ENCODE measurements at places on chromosomes 16 and 17. TPM values are rescaled to one million over a fixed set of nuclear protein-coding genes. Genes with fewer than 3 reads are reported as not detected.

GRCh38 chr17:34852614-34853013, 108.6 kb downstream of the CCT6B start:
- no peak for DNase-seq

DNA sequence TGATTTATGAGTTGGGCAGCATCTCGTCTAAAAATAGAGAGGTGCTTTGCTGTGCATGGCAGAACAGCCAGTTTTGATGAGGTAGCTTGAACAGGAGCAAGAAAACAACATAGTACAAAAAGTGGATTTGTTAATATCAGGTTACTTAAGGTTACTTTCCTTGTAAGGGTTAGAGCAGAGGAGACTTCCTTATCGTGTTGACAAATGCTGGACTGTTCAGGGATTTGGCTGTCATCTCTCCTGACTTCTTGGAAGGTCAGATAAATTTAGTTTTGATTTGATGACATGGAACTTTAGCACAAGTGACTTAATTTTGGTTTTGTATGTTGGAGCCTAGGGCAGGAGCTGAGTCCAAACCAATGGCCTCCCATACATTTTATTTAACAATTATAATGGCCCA, 163.9 kb upstream of the ELAC2 start:
- DNase-seq, result no peak

DNA sequence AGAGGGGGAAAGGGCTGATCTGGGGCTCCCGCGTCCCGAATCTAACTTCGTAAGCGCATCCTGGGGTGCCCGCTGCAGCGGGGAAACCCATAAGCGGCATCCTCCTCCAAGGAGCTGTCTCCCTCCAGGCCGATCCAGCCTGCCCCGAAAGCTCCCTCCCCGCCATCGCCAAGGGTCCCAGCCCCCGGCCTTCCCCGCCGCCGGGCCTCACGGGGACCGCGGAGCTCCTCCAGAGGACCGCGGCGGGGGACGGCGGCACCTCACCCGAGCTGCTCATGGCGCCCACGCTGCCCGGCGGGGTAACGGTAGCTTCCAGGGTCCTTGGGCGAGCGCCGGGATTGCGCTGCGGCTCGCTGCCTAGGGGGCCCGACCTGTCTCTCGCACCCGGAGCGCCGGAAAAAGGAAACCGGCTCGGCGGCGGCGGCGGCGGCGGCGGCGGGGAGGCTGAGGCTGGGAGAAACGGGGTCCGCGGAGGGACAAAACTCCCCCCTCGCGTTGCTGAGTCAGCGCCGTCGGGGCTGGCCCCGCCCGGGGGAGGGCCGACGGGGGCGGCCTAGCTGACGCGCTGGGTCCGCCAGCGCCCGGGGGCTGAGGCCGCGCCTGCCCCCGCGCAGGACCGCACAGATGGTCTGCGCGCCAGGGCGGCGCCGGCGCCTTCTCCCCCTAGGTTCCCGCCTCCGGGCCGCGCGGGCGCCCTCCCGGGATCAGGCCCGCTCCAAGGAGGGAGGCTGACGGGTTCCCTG, at the start of gene BLMH:
Gene BLMH, minus strand, starts transcription at position 402 of the 743 bp plus-strand sequence. Its CDS starts 125 bp downstream, at position 277.
- DNase-seq, result peak; percentile 79

- no peak for DNase-seq
These were observed 166.2 kb upstream of the KCNJ16 start for GRCh38 chr17:69908626-69909368.

DNA sequence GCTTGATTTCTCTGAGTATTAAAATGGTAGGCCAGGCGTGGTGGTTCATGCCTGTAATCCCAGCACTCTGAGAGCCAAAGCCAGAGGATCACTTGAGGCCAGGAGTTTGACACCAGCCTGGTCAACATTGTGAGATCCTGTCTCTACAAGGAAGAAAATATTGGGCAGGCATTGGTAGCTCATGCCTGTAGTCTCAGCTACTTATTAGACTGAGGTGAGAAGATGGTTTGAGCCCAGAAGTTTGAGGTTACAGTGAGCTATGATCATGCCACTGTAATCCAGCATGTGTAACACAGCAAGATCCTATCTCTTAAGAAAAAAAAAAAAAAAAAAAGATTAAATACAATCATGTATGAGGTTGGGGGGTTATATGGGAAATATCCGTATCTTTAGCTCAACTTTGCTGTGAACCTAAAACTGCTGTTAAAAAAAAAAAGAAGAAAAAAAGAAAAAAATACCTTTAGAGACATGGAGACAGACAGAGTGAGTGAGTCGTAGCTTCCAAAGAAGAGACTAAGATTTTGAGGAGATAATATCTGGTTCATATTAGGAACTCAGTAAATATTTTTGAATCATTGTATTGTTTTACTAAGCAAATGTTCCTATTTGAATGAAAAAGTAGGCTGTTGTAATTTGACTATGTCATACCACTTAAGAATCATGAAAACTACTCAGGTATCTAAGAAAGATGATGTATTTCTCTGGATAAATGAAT, 325.7 kb upstream of the TBX2 start:
- DNase-seq, result no peak

- DNase-seq, result no peak
These were observed 16.0 kb downstream of the LRRC36 start for GRCh38 chr16:67342616-67343015.

GRCh38 chr16:49352892-49353291, 20.7 kb upstream of the C16orf78 start:
- DNase-seq, result no peak

DNA sequence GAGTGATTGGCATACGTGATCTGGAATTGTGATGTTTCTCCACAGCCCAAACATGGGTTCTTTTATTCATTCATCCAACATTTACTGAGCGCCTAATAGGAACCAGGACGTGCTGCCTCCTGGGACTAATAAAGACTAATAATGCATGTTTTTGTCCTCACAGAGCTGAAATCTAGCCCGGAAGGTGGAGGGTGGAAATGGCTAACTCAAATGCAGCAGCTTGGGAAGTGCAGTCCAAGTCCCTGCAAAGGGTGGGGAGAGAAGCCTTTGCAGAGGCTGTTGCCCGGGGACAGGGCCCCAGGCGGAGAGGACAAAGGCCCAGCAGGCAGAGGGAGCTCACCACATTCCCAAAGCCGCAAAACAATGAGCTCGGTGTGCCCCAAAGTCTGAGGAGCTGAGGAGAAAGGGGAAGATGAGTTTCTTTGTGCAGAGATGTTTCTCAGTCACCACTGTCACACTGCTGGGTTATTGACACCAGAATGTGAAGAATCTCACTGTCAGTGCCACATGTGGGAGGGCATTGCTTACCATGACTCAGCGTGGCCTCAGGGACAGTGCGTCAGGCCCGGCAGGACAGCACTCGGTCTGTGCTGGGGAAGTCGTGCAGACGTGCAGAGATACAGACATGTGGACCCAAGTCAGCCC, 118.2 kb upstream of the CHMP6 start:
- no peak for DNase-seq

DNA sequence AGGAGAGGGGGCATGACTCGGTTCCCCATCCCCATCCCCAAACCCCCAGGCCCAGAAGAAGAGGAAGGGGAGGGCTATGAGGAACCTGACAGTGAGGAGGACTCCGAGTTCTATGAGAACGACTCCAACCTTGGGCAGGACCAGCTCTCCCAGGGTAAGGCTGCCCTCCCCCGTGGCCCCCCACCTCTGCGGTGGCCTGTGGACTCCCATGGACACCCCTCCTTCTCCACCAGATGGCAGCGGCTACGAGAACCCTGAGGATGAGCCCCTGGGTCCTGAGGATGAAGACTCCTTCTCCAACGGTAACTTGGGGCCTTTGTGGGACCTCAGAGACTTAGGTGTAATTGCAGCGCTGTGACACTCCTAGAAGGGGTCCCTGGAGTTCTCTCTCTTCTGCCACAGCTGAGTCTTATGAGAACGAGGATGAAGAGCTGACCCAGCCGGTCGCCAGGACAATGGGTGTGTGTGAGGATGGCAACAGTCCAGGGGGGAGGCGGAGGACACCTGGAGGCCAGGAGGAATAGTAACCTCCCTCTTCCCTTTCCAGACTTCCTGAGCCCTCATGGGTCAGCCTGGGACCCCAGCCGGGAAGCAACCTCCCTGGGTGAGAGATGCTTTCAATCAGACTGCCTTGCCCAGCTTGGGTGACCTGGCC, 5.6 kb downstream of the CD19 start:
- DNase-seq, result no peak

GRCh38 chr17:14396547-14396946, 95.7 kb downstream of the HS3ST3B1 start:
- DNase-seq, result no peak

GRCh38 chr17:62188713-62189112, 123.6 kb upstream of the MED13 start:
- DNase-seq, result peak; percentile 59

GRCh38 chr17:41796121-41796895, 9.8 kb upstream of the JUP start:
- no peak for DNase-seq

DNA sequence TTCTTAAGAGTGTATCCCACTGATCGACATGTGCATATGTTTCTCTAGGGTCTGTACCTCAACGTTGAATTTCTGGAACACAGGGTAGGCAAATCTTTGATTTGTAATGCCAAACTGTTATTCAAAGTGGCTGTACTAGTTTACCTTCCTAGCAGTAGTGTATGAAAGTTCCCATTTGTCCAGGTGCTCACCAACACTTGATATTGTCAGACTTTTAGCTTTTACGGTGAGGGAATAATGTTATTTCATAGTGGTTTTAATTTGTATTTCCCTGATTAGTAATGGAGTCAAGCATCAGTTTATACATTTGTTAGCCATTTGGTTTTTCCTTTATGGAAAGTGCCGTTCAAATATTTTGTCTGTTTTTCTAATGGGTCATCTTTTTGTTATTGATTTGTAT, 20.3 kb downstream of the GSDMB start:
- DNase-seq, result no peak

DNA sequence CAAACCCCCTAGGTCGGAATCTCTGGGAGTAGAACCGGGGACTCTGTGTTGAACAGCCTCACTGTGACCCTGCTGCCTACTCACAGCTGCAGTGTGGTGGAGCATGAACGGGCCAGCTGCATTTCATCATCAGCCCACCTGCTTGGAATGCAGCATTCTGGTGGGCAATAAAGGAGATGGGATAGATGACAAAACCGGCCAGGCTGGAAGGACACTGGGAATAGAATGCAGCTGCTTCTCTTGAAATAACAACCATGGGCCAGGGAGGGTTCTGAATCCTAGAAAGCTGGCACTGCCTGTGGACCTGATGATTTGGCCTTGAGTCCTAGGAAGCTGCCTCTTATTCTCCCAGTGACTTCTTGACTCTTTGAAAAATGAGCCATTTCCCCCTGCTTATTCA, 23.5 kb downstream of the CFAP97D1 start:
- DNase-seq, result no peak

The GH1 gene
- total RNA-seq, result not detected

The TSEN54 gene
- total RNA-seq, result 158 TPM

The FBXL20 gene
- 31.8 TPM for total RNA-seq

The CD300H gene
- not detected for total RNA-seq

The ATP1B2 gene
- total RNA-seq, result 7.7 TPM

The CDH3 gene
- 0.81 TPM for total RNA-seq
